ENCODE measurements at places on chromosomes 3 and 15.

DNA sequence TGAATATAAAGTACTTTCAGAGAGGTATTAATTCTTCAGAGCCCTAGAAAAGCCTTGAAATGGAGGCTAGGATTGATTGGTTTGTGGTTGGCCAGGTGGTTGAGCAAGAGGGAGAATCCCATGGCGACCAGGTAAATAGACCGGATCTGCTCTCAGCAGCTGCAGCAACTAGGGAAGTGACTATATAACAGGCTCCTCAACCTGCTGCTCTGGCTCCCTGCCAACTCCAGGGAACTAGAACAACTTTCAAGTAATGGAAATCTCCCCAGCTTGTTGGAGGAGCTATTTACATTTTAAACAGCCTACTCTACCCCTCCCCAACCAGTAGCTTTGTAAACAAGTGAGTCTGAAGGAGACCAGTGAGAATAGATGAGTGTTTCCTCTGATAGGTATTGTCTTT, 121.8 kb upstream of the CADM2 start:
- DNase-seq: no peak

DNA sequence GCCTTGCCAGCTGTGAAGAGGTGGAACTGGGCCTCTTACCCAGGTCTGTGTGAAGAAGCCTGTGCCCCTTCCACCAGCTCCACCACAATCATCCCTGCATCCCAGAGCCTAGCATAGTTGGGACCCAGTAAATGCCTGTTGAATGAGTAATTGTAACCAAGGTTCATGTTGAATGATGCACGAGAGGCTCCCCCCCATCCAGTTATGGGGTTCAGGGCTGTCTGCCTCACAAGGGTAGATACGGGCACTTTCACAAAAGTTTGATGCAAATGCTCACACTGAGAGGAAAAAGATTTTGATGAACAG, 29.5 kb upstream of the TSEN2 start:
- DNase-seq: no peak

- DNase-seq: no peak
These were observed 35.9 kb upstream of the TRAK1 start for GRCh38 chr3:42055291-42055690.

DNA sequence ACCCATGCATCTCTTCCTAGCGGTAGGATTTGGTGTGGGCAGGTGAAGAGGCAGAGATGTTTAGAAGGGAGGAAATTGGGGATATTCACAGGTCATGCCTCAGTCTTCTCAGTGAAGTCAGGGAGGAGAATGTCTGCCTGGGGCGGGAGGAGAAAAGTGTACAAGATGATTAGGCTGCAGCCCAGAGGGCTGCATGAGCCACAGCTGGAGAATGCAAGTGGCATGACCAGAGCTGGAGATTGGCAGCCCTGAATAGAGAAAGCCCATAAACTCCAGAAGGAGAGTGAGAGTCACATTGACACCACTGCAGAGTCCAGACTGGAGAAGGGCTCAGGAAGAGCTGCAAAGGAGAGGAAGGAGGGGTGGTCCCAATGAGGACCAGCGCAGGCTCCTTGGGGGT, 22.6 kb downstream of the PDHB start:
- DNase-seq: no peak

- peak; percentile 74 for DNase-seq
These were observed 1.9 kb upstream of the NLGN1 start for GRCh38 chr3:173395412-173396181.

GRCh38 chr15:44595246-44595645, 58.3 kb downstream of the EIF3J start:
- no peak for DNase-seq

- DNase-seq: no peak
These were observed 18.4 kb downstream of the RBP1 start for GRCh38 chr3:139521144-139521543.

GRCh38 chr15:69161079-69161877, 843 bp downstream of the GLCE start:
- no peak for DNase-seq

DNA sequence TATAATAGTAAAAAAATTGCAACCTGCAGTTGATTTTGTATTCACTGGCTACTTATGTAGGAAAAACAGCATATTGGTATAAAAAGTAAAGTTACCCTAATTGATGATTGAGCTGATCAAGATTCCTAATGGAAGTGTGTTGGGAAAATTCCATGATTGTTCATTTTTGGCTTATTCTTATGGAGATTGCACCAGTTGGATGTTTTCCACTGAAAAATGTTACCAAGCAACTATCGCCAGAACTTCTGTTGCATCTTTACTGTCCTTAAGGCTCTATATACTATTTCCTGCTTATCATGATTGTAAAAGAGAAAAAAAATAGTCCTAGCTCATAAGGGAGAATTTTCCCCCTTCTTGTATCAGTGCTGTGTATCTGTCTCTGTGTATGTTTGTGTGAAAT, 48.6 kb downstream of the SLC25A26 start:
- DNase-seq: no peak

DNA sequence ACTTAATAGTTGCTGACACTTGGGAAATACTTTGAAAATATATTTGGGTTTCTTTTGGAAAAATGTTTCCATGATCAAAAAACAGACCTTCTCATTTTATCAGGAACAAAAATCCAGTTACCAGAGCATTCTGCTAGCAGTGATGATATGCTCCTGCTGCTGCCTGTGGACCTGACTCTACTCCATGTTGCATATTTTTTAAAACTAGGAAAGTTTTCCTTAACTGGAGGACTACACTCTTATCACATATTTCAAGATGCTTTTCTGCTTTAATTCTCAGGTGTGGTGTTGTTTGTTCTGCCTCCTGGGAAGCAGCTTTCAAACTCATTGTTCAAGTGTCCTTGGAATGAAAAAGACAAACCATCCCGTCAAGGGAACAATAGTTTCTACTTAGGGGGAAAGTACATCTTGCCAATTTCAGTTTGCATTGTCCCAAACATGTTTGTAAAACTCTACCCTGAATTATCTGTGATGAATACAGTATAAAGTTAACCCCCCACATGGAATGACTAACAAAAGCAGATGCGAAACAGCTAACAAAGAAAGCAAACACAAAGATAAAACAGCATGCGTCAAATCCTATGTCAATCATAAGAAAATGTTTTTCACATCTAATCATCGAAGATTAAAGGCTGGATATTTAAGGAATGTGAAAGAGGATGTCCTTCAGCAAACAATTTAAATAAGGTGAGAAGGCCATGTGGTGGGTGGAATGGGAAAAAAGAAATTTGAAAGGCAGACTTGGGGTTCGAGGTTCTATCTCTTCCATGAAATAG, 40.1 kb upstream of the PSMD6 start:
- DNase-seq: no peak

DNA sequence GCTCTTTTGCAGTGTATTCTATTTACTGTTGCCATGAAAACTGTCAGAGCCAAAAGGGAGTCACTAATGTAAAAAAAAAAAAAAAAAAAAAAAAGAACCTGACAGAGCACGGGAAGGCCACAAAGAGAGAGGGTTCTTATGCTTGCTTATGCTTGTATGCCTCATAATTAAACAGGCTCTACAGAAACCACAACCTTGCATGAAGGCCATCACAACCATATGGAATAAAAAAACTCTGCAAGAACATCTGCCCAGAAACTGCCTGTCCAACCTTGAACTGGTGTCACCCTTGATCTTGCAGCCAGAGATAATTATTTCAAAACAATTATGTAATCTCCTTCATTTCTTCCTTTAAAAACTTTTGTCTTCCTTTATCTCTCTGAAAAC, 50.1 kb downstream of the CFAP20DC start:
- no peak for DNase-seq

DNA sequence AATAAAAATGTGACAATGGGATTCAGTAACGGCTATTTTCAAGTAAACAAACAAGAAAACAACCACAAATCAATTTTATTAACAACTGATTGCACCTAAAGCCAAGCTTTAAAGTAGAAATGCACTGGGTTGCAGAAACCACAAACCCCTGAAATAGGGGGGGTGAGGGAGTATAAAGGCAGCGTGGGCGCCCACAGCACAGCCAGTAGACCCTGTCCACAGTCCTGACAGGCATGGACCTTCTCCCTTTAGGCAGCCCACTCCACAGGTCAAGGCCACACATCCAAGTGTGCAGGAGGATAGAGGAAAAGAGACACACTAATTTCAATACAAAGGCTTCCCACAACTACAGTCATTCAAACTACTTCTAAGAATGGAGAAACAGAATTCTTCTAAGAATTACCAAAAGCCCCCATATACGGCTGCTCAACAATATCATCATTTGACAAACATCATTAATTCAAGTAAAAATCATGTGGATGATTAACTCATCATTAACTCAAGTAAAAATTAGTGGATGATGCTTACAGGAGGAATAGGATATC, 48.7 kb downstream of the CHSY1 start:
- DNase-seq: no peak

GRCh38 chr15:90435652-90436337, 47.8 kb downstream of the IQGAP1 start:
- no peak for DNase-seq

DNA sequence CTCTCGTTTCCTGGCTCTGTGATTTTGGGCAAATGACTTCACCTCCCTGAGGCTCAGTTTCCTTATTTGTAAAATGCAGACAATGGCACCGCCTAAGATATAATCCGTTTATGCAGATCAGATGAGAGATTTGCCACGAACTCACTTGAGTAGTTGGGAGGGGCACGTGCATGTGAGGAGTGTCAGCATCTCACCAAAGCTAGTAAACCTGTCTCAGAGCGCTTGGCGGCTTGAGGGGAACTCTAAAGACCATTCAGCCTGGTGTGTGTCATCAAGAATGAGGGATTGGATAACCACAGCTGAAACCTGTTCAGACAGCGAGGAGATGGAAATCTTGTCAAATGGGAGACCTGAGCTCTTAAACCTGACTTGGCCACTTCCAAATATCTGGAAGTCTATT, 48.7 kb downstream of the BDH1 start:
- no peak for DNase-seq

DNA sequence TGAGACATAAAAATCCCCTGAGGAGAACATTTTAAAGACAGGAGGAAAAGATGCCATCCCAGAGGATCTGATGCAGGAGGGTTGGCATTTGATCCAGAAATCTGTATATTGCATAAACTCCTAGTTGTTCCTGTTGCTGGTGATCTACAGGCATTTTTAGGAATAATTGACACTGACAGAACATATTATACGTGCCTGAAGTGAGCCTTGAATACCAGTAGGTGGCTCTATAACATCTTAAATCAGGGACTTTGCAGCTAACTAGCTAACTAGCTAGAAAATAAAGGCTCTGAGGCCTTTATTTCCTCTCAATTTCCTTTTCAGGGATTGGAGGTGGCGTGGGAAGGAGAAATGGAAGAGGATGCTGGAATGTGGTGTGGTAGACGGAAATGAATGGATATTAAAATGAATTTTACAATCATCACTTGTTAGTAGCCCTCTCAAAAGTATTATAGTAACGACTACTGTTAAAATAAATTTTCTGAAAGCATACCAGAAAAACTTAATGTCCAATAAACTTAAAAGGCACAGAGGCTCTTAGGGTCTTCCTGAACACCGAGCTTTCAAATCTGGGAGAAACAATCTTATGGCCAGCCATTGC, 73.8 kb upstream of the ZBED2 start:
- DNase-seq: peak; percentile 49

- no peak for DNase-seq
These were observed 98.3 kb downstream of the MEX3B start for GRCh38 chr15:81947548-81947947.

- DNase-seq: no peak
These were observed 223.4 kb downstream of the IGSF11 start for GRCh38 chr3:118811236-118811732.

GRCh38 chr3:135141160-135141559, 346.1 kb downstream of the EPHB1 start:
- DNase-seq: no peak

DNA sequence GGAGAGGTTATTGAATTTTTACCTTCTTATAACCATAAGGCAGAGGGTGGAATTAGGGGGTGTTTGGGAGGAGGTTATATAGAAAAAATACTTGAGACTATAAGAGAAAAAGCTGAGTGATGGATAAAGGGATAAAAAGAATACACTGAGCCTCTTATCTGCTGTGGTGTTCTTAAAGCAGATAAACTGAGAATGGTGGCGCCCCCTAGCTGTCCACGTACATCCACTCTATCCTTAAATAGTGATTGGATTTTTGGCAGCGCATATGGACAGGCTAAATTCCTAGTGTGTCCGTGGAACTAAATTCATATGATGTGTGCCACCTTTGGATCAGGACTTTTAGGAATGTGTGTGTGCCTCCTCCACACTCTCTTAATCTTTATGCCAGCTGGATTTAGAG, 121.1 kb downstream of the OXSM start:
- no peak for DNase-seq

DNA sequence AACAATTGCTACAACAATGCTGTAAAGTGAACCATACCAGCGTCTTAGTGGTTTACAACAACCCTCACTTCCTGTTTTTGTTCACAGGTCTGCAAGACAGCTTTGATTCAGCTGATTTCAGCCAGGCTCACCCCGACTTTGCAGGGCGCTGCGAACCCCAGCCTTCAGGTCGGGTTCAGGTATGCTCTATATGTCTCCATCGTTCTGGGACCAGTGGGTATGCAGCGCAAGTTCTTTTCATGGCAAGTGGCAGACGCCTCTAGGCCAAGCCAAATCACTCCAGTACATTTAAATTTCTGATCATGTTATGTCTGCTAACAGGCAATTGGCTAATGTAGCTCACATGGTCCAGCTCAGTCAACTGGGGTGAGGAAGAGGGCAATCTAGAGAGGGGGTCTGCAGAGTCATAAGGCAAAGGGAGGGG, 52.4 kb upstream of the RGMA start:
- no peak for DNase-seq

DNA sequence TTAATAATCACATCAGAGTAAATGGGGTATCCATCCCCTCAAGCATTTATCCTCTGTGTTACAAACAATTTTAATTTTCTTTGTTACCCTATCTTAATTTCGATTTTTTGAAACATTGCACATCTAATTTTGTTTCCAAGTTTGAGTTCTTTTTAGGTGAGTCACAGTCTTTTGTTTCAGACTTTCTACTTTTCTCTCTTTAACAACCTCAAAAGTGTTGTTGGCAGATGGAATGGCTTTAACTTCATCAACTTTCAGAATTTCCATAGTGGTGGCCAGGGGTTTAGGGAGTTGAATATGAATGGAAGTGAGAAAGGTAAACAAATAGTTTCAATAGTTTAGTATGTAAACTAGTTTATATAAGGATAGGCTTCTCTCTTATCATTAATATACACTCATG, 223.0 kb upstream of the MLF1 start:
- no peak for DNase-seq

DNA sequence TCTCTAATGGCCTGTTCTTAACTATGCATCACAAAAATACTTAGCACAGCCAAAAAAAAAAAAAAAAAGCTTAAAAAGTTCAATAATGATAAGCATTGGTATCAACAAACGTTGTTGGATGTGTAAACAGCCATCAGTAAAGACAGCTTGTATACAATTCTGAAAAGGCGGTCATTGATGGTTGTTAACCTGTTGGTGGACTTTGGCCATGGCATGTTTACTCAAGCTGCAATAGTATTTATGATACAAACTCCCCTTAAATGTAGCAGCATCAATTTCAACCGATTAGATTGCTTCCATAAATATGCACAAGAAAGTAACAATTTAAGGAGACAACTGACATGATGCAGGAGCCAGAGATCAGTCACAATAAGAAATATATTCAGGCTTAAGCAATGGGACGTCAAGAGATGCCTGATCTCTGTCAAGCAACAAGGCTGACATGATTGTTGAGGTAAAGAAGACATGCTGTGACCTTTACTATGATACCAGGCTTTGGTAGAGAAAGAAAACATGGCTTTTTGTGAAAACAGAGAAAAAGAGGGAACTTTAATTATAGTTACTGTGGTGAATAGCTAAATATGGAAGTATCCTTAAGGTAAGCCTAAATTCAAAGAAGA, 14.2 kb upstream of the SLC7A14 start:
- no peak for DNase-seq

GRCh38 chr3:172239218-172239790, 199.9 kb downstream of the FNDC3B start:
- DNase-seq: no peak

Measured in amniotic stem cell (primary cell).